ENCODE measurements at places on chromosomes 16 and 17. TPM values are rescaled to one million over a fixed set of nuclear protein-coding genes. Genes with fewer than 3 reads are reported as not detected.

DNA sequence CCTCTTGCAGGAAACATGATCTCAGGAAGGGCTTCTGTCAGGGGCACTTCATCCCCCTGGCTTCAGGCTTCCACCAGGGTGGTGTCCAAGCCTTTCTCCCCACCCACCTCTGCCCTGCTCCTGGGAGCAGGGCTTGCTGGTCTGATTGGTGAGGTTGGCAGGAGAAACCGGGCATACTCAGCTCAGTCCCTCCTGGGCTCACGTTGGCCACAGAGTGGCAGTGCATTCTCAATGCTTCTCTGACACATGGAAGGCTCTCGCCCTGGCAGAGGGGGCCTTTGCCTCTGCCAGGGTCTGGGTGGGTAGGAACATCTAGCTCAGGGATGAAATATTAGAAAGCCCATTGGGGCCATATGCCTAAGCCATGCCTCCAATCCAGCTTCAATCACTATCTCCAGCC lies 142.8 kb downstream of the AXIN2 start:
- H3K27me3 ChIP-seq, result no peaks in the 10 kb centered on the region
- H3K4me1 ChIP-seq, result no peaks in the 10 kb centered on the region
- no peaks in the 10 kb centered on the region for H3K36me3 ChIP-seq

GRCh38 chr17:50206604-50207293 lies 5.3 kb upstream of the COL1A1 start:
- no peak overlapping the region for H3K4me3 ChIP-seq
- no peak overlapping the region for H3K27ac ChIP-seq

Gene EPOP
- 47.0 TPM for total RNA-seq

GRCh38 chr17:15942207-15942833 lies 2.6 kb upstream of the ADORA2B start:
- H3K36me3 ChIP-seq, result no peaks in the 10 kb centered on the region
- no peak overlapping the region for H3K27ac ChIP-seq
- H3K27me3 ChIP-seq, result no peaks in the 10 kb centered on the region
- no peak for DNase-seq
- no peak overlapping the region for H3K4me3 ChIP-seq
- H3K4me1 ChIP-seq, result no peaks in the 10 kb centered on the region

Gene SLC52A1
- 0.35 TPM for total RNA-seq

GRCh38 chr16:28992496-28992895 lies 7.6 kb downstream of the LAT start:
- no peak overlapping the region for H3K27ac ChIP-seq
- no peak for DNase-seq
- H3K36me3 ChIP-seq, result peaks cover 14% of the 10 kb centered on the region

DNA sequence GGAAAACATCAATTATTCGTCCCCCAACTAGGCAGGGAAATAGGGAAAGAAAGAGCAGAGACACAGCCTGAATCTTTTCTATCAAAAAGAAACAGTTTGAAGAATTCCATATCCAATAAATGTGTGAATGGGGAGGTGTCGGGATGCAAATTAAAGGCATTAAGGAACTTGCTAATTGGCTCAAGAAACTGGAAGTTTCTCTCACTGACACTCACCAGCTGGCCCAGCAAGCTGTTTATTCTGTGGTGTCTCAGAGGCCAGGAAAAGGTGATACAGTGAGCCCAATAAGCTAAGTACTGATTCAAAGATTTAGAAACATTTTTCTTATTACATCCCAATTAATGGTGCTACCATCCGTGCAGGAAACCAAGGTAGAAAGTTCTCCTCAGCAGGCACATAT lies 104.4 kb upstream of the CLEC3A start:
- no peak overlapping the region for H3K4me3 ChIP-seq
- no peak for DNase-seq
- H3K27ac ChIP-seq, result no peak overlapping the region
- no peaks in the 10 kb centered on the region for H3K27me3 ChIP-seq
- no peaks in the 10 kb centered on the region for H3K4me1 ChIP-seq
- H3K36me3 ChIP-seq, result no peaks in the 10 kb centered on the region

Gene COX6A2
- total RNA-seq, result not detected

DNA sequence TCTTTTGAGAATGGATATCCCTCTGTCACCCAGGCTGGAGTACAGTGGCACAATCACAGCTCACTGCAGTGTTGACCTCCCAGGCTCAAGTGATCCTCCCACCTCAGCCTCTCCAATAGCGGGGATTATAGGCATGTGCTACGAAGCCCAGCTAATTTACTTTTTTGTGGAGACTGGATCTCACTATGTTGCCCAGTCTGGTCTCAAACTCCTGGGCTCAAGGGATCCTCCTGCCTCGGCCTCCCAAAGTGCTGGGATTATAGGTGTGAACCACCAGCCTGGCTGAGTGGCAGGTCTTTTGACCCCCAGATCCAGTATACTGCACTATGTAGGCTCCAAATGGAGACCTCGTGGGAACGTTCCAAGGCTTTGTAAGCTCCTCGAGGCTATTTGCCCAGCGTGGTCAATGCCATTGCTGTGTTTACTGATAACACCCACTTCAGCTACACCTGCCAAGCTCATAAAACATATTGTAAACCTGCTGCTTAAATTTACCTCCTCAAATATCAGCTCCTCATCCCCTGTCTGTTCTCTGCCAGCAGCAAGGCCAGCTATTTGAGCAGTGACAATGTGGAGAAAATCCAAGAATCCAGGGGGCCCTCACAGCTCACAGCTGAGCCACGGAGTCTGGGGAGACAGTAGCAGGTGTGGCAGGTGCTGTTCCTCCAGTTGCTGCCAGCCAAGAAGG lies 16.2 kb upstream of the KIFC3 start:
- peaks cover 13% of the 10 kb centered on the region for H3K4me1 ChIP-seq
- no peak overlapping the region for H3K27ac ChIP-seq
- H3K27me3 ChIP-seq, result no peaks in the 10 kb centered on the region
- no peak for DNase-seq
- H3K4me3 ChIP-seq, result no peak overlapping the region
- no peaks in the 10 kb centered on the region for H3K36me3 ChIP-seq

Gene DYNLL2
- total RNA-seq, result 41.0 TPM

Gene POLR2C
- total RNA-seq, result 95.0 TPM

DNA sequence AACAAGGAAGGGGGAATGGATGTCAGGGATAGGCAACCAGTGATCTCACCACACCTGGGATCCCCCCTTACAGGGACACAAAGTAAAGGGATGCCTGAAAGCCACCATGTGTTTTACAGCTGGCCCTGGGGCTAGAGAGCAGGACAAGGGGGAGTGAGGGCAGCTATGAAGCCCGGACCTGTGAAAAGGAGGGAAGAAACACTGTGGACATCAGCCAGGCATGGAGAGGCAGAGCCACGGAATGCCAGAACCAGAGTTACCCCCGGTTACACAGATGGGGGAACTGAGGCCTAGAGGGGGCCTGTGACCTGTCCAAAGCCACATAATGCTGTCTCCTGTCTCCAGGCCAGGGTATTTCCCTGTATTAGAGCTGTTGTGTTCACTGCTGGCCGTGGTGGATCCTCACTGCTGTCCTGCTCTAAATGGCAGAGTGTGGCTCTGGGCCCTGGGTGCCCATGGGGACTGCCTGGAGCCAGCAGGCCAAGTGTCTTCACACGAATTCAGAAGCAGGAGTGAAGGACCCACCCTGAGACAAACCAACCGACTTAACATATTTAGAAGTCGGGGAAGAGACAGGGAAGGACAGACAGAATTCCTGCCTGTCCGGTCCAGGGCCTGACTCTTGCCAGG lies 29.7 kb upstream of the ITGA3 start:
- H3K27ac ChIP-seq, result no peak overlapping the region
- peaks cover 10% of the 10 kb centered on the region for H3K27me3 ChIP-seq
- no peak for DNase-seq

GRCh38 chr16:2256531-2257140 lies 5.2 kb upstream of the ECI1 start:
- no peak for DNase-seq
- peaks cover 50% of the 10 kb centered on the region for H3K36me3 ChIP-seq
- no peak overlapping the region for H3K4me3 ChIP-seq
- no peaks in the 10 kb centered on the region for H3K27me3 ChIP-seq

- H3K4me1 ChIP-seq, result peaks cover 4% of the 10 kb centered on the region
- H3K27me3 ChIP-seq, result peaks cover 5% of the 10 kb centered on the region
- H3K4me3 ChIP-seq, result peak overlapping the region; percentile 39
- no peaks in the 10 kb centered on the region for H3K36me3 ChIP-seq
- peak; percentile 41 for DNase-seq
- H3K27ac ChIP-seq, result no peak overlapping the region
These were observed 1.3 kb upstream of the TMEM92 start for GRCh38 chr17:50272711-50273653.
